Stimulated activated CD4-positive, alpha-beta T cell treated with anti-CD3 and anti-CD28 coated beads, Interleukin-1b, Interleukin-23, amount 100 ng/mL, for 4 hours (primary cell): ENCODE measurements at places on chromosomes 4 and X.

- DNase-seq, result no peak
Observed at GRCh38 chr4:6663596-6664393, 23.3 kb downstream of the MRFAP1 start.

DNA sequence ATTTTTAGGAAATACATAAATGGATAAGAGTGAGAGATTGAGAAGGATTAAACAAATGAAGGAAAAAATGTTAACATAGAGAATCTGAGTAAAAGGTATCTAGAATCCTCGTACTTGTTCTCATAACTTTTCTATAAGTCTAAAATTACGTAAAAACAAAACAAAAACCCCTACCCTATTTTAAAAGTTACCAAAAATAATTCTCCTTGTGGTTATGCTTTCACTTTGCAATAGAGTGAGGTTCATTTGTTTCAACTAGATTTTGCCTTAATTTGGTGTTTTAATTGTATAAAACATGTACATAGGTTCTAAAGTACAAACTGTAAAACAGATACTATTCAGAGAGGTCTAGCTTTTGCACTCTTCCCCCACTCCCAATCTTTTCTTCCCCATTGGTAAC, 3.8 kb upstream of the GPR34 start:
- DNase-seq, result no peak

- DNase-seq, result peak; percentile 63
Observed at GRCh38 chrX:135974279-135974856, 580 bp upstream of the MMGT1 start.

DNA sequence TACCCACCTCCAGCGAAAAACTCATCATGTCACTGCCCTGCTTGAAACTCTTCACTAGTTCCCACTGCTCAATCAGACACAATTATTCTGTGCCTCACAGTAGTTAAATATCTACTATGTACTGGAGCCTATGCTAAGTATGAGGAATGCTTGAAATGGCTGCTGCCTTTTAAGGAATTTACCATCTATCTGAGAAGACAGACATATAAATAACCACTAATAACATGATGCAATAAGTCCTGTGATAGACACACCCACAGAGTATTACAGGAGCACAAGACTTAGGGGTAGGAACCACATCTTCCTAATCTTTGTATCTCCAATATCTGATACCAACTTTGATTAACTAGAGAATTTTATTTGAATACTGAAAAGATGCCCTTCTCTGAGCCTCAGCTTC, 21.1 kb downstream of the SLC25A53 start:
- no peak for DNase-seq

GRCh38 chr4:113499696-113500095, 261.8 kb downstream of the CAMK2D start:
- no peak for DNase-seq

- DNase-seq, result no peak
Observed at GRCh38 chrX:147848543-147849443, 62.9 kb upstream of the FMR1 start.

- DNase-seq, result no peak
Observed at GRCh38 chr4:152164561-152164960, 371.3 kb downstream of the FBXW7 start.

DNA sequence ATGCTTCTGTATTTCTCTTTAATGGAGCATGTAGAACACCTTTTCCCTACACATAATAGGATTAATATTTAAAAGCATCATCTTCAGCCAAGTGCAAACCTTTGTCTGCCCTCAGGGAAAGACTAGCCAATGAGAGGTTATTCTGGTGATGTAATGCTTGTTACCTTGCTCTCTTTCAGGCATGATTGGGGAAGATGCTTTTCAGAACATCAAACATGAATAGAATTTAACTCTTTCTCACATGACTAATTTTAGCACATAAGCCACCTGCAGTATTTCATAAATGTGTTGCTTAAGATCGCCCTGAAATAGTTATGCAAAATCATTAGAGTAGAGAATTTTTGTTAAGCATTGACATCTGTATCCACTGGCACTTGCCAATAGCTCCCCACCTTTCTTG, 10.7 kb upstream of the EPGN start:
- DNase-seq, result no peak

GRCh38 chr4:97394653-97395052, 748.6 kb downstream of the STPG2 start:
- DNase-seq, result no peak

DNA sequence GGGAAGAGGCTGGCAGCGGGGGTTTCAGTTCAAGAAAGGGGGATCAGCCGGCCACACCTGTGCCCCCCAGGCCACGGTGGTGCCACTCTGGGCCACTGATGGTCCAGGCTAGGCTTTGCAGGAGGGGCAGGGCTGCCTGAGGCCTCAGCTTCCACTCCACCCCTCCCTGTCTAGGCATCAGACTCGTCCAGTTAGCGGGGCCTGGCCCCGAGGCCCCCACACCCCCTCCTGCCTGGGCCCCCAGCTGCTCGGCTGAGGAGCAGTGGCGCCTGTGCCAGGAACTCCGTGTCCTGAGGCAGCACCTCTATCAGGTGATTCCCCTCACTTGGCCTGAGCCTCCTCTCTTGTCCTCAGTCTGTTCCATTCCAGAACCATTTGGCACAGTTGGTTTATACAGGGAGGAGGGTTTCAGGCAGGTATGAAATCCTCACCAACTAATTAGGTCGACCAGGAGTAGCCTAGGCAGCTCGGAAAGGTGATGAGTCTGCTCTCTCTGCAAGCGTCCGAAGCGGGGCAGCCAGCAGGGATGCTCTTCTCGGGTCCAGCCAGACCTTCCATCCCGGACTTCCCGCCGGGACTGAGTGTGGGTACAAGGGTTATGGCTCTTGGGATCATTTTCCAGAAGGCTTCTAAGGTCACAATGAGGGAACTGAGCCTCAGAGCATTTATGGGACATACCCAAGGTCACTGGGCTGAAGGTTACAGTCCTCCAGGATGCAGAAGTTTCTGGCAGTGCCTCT, 2.1 kb downstream of the NSG1 start:
- DNase-seq, result no peak
